ENCODE measurements at places on chromosomes 12 and 14. TPM values are rescaled to one million over a fixed set of nuclear protein-coding genes. Genes with fewer than 3 reads are reported as not detected.

The TSPAN8 gene
- not detected for total RNA-seq

GRCh38 chr12:5914387-5915149 is 30.5 kb downstream of the ANO2 start:
- no peak for DNase-seq

GRCh38 chr14:74140374-74140850 is 55.7 kb downstream of the LIN52 start:
- DNase-seq, result peak; percentile 95

- no peak for DNase-seq
Measured at GRCh38 chr12:127562816-127563215, 704.2 kb upstream of the TMEM132C start.

DNA sequence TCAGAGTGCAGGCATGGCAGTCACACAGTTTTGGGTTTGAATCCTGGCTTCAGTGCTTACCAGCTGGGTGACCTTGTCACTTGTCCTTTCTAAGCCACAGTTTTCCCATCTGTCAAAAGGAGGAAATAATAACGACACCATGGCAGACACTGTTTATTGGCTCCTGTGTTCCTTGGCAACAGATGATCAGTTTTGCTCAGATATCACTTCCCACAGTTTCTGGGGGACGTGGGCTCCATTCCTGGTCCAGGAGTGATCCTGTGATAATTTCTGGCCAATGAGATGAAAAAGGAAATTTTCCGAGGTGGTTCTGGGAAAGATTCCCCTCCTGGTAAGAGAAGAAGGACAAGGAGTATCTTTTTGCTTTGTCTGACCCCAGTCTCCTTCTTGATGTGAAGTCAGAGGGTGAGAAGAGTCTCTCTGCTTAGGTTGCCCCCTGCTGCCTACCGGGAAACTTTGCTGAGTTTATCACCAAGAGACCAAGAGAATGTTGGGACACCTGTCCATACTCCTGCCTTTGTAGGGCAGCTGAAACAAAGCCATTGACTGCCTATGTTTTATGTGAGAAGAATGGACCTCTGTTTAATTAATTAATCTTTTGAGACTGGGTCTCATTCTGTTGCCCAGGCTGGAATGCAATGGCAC is 178.9 kb upstream of the NRXN3 start:
- no peak for DNase-seq

GRCh38 chr12:129902371-129903091 is 1.3 kb downstream of the TMEM132D start:
- DNase-seq, result no peak

The KCNA1 gene
- total RNA-seq, result 0.13 TPM

The CD163 gene
- 12.7 TPM for total RNA-seq

GRCh38 chr14:85437148-85437547 is 92.8 kb upstream of the FLRT2 start:
- no peak for DNase-seq

All from myocyte (in vitro differentiated cells).